ENCODE measurements at places on chromosomes 13 and 19.

DNA sequence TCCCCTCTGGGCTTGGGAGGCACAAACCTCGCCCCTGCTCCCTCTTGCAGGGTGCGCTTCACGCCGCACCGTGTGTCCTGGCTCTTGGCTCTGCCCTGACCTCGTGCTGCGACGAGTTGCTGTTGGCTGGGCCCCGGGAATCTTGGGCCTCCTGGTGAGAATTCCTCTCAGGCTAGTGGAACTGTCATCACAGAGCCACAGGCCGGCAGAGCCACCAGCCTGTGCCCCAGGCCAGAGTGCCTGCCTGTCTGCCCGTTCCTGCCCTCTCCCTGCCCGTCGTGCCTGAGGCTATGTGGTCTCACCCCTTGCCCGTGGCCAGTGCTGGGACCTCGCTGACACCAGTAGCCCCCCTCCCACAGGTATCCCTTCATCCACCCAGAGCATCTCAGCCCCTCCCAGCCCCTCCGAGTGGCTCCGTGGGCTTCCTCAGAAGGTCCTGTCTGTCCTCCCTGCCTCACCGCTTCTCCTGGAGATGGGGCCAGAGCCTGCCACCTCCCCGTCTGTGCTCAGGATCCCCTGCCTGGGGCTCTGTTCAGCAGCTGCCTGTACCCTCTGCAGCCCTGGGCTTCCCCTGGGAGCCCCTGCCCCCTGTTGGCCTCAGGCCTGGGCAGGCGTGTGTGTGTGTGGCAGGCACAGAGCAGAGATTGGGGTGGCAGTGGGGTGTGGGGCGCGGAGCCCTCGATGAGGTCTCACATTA, 13.3 kb downstream of the NDUFB7 start:
- no peak for DNase-seq
- no peak overlapping the region for H3K27ac ChIP-seq
- H3K4me1 ChIP-seq: peaks cover 36% of the 10 kb centered on the region
- H3K36me3 ChIP-seq: no peaks in the 10 kb centered on the region

DNA sequence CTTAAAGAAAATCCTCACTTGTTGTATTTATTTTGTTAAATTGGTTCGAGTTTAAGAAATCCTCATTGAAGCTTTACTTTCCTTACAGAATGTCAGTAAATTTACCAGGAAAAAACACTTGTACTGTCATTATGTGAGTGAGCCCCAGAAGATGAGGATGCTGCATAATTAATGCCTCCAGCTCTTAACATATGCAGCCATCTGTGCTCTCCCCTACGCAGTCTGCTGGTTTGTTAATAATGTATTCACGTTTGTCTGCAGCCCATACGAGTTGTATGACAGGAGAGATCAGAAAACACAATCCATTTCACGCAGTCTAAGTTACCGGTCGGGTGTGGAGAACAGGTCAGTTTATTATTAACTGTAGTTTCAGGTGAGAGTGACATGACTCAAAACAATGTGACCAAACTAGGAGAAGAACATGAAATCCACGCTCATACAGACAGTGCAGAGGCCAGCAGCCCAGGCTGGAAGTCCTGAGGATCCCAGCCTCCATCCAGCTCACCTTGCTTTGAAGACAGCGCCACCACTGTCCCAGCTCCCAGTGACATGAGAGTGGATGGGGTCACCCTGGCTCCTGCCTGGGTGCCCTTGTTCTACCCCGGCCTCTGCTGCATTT, 19.8 kb upstream of the ATP11A start:
- no peaks in the 10 kb centered on the region for H3K27me3 ChIP-seq
- peak; percentile 33 for DNase-seq

GRCh38 chr13:46796129-46796514, 839 bp downstream of the ESD start:
- H3K27ac ChIP-seq: no peak overlapping the region
- H3K27me3 ChIP-seq: no peaks in the 10 kb centered on the region
- peak overlapping the region; percentile 69 for H3K4me3 ChIP-seq
- H3K36me3 ChIP-seq: no peaks in the 10 kb centered on the region
- no peak for DNase-seq

DNA sequence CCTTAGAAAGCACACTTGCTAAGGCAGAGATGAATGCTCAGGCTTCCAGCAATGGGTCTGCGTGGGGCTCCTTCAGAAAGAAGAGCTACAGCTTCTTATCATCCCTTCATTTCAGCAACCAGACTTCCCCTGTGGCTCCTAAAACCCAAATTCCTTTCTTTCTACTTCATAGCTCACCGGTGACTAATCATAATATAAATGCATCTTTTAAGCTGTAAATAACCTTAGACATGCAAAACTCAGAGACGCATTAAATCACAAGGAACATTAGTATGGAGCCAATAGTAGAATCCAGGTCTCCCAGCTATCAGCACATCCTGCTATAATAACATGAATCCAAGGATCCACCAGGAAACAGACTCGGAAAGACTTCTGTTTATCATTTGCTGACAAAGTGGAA, 375.6 kb downstream of the COG6 start:
- no peak for DNase-seq
- no peak overlapping the region for H3K27ac ChIP-seq
- no peak overlapping the region for H3K4me3 ChIP-seq
- H3K27me3 ChIP-seq: no peaks in the 10 kb centered on the region
- peaks cover 18% of the 10 kb centered on the region for H3K4me1 ChIP-seq

- no peaks in the 10 kb centered on the region for H3K36me3 ChIP-seq
- DNase-seq: no peak
- no peaks in the 10 kb centered on the region for H3K27me3 ChIP-seq
Observed at GRCh38 chr13:75174481-75174880, 307.5 kb downstream of the TBC1D4 start.

GRCh38 chr13:70812481-70812880, 704.2 kb upstream of the KLHL1 start:
- H3K36me3 ChIP-seq: peaks cover 3% of the 10 kb centered on the region
- no peak for DNase-seq
- H3K4me3 ChIP-seq: no peak overlapping the region

- H3K27me3 ChIP-seq: no peaks in the 10 kb centered on the region
- H3K4me1 ChIP-seq: peaks cover 15% of the 10 kb centered on the region
- H3K36me3 ChIP-seq: no peaks in the 10 kb centered on the region
- peak within 1 kb of the TSS; percentile 96 for H3K27ac ChIP-seq
- H3K4me3 ChIP-seq: peak within 1 kb of the TSS; percentile 94
- DNase-seq: peak; percentile 97
Observed at GRCh38 chr13:52652196-52652979, at the start of gene SUGT1. Gene SUGT1, plus strand, starts transcription at chr13:52652836. Its CDS starts 85 bp downstream, at chr13:52652921.

GRCh38 chr13:76461999-76462398, 424.2 kb downstream of the KCTD12 start:
- no peak for DNase-seq
- H3K4me3 ChIP-seq: no peak overlapping the region
- H3K4me1 ChIP-seq: peaks cover 10% of the 10 kb centered on the region
- no peaks in the 10 kb centered on the region for H3K27me3 ChIP-seq

DNA sequence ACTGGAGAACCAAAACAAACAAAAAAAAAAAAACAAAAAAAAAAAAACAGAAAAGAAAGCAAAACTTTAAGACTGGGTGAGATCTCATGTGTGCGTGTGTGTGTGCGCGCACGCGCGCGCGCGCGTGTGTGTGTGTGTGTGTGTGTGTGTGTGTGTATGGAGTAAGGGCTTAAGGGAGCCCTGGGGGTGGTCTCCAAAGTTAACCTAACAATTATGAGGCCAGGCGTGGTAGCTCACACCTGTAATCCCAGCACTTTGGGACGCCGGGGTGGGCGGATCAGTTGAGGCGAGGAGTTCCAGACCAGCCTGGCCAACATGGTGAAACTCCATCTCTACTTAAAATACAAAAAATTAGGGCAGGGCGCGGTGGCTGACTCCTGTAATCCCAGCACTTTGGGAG, 46.7 kb downstream of the CYP4F22 start:
- H3K36me3 ChIP-seq: no peaks in the 10 kb centered on the region
- no peak overlapping the region for H3K4me3 ChIP-seq
- DNase-seq: no peak
- H3K27ac ChIP-seq: no peak overlapping the region
- H3K27me3 ChIP-seq: no peaks in the 10 kb centered on the region
- H3K4me1 ChIP-seq: no peaks in the 10 kb centered on the region

GRCh38 chr19:31121501-31121900, 227.7 kb downstream of the TSHZ3 start:
- H3K4me3 ChIP-seq: no peak overlapping the region
- no peak overlapping the region for H3K27ac ChIP-seq
- H3K27me3 ChIP-seq: no peaks in the 10 kb centered on the region

DNA sequence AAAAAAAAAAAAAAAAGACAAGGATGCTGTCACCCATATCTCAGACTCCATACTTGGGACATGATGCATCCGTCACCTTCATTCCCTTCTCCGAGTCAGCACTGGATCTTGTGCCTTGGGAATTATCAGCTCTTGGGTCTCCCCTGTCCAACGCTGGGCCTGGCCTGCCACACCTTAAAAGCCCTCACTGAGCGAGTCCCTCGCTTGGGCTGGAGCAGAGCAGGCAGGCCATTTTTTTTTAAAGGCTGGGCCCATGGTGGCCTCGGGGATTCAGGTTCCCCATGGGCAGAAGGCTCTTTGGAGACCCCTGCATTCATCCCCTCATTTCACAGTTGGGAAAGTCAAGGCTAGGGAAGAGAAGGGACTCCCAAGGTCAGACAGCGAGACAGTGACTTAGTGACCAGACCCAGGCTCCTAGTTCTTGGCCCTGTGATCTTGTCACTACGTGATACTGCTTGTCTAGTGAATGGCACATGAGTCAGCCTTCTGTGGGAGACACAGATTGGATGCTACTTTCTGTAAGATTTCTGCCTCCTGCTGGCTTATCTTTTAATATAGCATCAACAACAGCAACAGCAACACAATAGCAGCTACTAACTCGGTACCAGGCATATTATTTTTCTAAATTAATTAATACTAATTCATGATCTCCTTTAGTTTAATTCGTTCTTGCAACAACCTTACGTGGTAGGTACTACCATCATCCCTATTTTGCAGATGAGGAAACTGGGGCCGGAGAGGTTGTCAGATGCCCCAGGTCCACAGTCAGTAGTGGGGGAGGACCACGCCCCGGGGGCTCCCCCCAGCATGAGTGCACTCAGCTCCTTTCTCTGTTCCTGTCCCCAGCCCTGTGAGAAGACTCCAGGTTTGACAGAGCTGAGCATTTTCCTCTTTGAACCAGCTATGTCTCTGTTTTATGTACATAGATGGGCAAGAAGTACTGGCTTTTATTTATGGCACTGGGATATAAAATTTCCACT, 27.4 kb upstream of the ZNF536 start:
- no peak overlapping the region for H3K4me3 ChIP-seq
- no peaks in the 10 kb centered on the region for H3K27me3 ChIP-seq
- DNase-seq: no peak
- no peaks in the 10 kb centered on the region for H3K36me3 ChIP-seq
- no peaks in the 10 kb centered on the region for H3K4me1 ChIP-seq

- H3K36me3 ChIP-seq: no peaks in the 10 kb centered on the region
- no peaks in the 10 kb centered on the region for H3K27me3 ChIP-seq
- peak; percentile 34 for DNase-seq
- peaks cover 17% of the 10 kb centered on the region for H3K4me1 ChIP-seq
Observed at GRCh38 chr13:63124863-63125262, 1709.2 kb upstream of the PCDH20 start.

DNA sequence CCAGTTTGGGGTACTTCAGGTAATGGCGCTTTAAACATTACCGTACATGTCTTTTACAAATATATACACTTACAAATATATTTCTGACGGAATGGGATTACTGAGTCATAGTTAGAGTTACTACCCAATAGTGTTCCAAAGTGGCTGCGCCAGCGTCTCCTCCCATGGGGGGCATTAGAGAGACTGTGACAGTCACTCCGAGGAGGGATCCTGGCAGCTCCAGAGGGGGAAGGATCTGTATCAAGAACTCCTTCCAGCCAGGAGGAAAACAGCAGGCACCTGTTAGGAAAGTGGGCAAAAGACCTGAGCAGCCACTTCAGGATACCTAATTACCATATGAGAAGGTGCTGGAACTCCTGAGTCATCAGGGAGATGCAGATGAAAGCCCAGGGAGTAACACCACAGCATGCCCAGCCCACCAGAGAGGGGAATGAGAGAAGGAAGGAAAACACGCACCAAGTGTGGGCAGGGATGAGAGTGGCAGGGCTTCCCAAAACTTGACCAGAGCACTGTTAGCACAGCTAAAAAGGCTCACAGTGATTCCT, 52.9 kb downstream of the SLC7A9 start:
- H3K4me3 ChIP-seq: no peak overlapping the region
- peak; percentile 67 for DNase-seq
- no peaks in the 10 kb centered on the region for H3K27me3 ChIP-seq
- peaks cover 15% of the 10 kb centered on the region for H3K4me1 ChIP-seq
- H3K36me3 ChIP-seq: no peaks in the 10 kb centered on the region

DNA sequence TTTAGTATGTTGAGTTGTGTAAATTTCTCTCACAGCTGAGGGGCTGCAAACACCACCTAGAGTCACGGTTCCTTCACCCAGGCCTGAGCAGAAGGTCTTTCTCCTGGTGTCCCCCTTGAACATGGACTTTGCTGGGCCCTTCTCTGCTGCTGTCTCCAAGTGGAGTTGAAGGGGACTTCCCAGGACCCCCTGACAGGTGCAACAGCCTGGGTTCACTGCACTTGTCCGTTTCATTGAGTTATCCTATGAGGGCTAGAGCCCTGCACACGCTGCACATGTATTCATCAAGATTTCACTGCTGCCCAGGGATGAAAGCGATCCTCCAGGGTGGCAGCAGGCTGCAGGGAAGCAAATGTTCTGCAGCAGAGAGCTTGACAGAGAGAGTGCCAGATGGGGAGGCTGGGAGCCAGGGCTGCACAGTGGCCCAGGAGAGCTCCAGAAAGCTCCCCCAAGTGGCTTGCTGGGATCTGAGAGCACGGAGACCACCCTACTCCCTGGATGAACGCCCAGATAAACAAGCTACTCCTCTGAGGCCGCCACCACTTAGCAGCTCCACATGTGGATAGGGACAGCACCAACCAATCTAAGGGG, 10.3 kb downstream of the TMEM272 start:
- no peak overlapping the region for H3K4me3 ChIP-seq
- no peak overlapping the region for H3K27ac ChIP-seq
- no peaks in the 10 kb centered on the region for H3K36me3 ChIP-seq
- no peak for DNase-seq
- no peaks in the 10 kb centered on the region for H3K27me3 ChIP-seq

DNA sequence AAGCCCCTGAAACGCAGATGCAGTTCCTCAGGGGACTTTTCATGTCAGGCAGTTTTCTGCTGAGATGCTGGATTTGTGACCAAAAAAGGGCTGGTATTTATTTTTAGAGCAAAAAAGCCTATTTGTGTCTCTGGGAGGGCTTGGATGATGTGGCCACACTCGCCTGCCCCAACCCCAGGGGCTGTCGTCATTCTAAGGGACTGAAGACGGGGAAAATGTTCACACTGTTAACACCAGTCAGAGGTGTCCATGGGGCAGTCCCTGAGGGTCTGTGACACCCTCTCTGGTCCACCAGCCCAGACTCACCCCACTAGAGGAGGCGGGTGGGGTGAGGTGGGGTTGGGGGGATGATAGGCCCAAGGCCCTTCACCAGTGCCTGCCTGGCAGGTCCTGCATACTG, 15.9 kb upstream of the EPHX3 start:
- peaks cover 8% of the 10 kb centered on the region for H3K36me3 ChIP-seq
- H3K4me3 ChIP-seq: no peak overlapping the region
- H3K4me1 ChIP-seq: peaks cover 6% of the 10 kb centered on the region
- no peak overlapping the region for H3K27ac ChIP-seq
